ENCODE measurements at places on chromosomes 5 and 9.

DNA sequence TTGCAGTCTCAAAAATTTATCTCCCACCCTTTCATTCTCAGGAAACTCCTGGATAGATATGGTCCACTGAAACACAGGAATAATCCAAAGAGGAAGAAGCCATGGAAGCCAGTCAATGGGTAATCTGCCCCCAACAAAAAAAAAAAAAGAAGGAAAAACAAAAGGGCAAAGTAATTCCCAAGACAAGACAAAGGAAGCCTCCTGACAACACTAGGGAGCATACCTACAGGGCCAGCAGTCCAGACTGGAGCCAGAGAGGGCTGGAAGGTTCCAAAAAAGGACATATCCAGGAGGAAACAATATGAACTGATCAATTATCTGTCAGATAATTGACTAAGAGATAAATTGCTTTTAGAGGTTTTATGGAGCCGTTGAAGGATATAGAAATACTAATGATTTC lies 12.9 kb downstream of the FNIP1 start:
- DNase-seq = no peak

DNA sequence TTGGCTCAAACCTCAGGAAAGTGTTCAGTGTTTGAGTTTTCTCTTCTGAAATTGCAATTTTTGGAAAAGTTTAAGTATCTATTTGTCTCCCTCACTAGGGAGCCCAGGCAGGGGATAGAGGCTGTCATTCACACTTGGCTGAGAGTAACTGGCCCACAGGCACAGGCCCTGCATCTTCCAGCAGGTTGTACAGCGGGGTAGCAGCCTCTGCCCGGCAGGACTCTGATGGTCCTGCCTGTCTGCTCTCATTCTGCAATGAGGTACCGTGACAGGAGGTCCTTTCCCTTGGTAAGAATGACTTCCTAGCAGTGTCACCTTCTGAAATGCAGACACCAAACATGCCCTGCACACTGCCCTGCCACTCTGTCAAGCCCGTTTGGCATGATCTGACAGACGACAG lies 282.8 kb upstream of the DAP start:
- no peak for DNase-seq

GRCh38 chr9:71766663-71767062 lies 1.6 kb downstream of the CEMIP2 start:
- DNase-seq = no peak

DNA sequence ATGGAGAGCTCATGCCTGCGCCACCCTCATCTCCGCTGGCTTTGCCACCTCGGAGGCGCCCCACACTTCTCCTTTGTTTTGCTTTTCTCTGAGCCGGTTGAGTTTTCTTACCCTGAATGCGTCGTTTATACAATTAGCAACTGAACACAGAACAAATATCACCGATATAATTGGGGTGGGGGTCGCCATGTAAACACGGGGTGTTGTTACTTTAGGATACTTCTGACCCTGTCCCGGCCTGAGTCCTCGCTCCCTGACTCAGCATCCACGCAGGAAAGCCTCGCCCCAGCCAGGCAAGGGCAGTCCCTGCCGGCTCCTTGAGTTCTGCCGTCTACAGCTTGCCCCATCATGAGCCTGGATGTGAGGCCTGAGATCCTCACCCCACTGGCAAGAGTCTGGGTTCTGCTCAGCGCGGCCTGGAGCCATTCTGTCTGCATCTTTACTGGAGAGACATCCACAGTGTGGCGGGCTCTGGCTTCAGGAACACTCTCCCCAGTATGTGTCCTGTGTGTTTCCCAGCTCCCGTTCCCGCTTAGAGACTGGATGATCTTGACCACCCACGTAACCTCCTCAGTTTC lies 5.5 kb downstream of the NKX2-5 start:
- DNase-seq = no peak

DNA sequence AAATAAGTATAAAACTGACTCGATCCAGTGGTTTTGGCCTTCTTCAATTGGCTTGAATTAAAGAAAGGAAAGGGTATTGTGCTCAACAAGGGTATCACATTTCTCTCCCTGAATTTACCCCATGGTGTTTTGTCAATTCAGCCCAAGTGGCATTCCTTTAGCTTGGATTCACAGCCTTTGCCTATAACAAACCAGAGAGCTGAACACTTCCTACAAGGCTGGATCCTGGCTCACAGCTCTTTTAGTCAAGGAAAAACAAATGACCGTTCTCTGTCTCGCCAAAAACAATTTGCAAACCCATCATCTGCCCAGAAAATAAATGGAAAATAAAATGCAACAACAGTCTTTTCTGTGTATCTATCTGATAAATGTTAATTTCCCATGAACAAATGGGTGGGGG lies 5.7 kb downstream of the ZNF366 start:
- DNase-seq = no peak

DNA sequence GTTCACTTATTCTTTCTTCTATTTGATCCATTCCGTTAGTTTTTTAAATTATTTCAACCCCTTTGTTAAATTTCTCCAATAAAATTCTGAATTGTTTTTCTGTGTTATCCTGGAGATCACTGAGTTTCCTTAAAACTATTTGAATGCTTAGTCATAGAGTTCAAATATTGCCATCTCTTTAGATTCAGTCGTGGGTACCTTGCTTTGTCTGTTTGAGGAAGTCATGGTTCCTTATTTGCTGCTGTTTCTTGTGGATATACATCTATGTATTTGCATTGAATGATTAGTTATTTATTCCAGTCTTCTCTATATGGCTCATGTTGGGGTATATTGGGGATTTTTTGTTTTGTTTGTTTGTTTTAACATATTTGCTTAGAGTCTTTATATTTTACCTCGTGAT lies 80.6 kb downstream of the HINT1 start:
- DNase-seq = no peak

DNA sequence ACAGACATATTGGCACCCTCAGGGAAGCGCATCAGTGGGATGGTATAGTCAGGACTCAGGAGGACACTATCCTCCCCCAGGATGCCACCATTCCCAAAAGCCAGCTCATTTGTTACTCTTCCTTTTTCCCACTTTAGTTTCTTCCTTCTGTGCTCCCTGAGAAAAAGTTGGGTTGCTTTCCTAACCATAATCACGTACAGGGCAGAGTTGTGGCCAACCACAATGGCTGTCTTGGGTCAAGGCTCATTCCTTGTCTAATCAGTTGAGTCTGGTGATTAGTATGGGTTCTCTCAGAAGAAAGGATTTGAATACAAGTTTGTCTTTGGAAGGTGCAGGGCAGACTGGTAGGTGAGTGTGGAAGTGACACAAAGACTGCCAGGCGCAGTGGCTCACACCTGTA lies 26.6 kb upstream of the ATP6V1G1 start:
- no peak for DNase-seq

- no peak for DNase-seq
Measured at GRCh38 chr5:57774439-57774838, 291.8 kb upstream of the ACTBL2 start.

DNA sequence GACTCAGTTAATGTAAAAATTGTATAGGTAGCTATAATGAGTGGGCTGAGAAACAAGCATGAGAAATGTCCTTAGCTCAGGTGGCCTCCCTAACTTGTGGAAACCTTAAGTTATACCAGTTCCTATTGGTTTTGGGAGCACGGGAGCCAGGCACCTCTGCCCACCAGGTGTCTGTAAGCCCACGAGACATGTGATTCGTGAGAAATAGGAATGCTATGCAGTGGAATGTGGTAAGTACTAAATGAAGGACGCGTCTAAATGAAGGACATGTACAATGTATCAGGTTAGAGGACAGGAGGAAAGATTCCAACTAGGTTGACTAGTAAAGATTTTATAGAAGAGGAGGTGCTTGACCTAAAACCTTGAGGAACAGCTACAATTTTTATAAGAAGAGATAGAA lies 46.0 kb upstream of the F2RL2 start:
- DNase-seq = no peak

GRCh38 chr9:109107402-109108240 lies 12.1 kb downstream of the TMEM245 start:
- no peak for DNase-seq

- no peak for DNase-seq
Measured at GRCh38 chr5:655406-655805, 37.7 kb downstream of the TPPP start.

Data from stimulated activated naive CD8-positive, alpha-beta T cell treated with anti-CD3 and anti-CD28 coated beads, Interleukin-15, Interleukin-2, amounts not matched to agents 100 U/mL and 50 U/mL, for 24 hours (primary cell).